ENCODE measurements at places on chromosomes 5 and 9.

- DNase-seq, result no peak
Measured at GRCh38 chr5:150141544-150142184, 14.0 kb downstream of the PDGFRB start.

GRCh38 chr5:78648359-78649210, at the start of gene LHFPL2:
Gene LHFPL2, minus strand, starts transcription at chr5:78648772. Its CDS starts 138,559 bp downstream, at chr5:78510213.
- peak; percentile 47 for DNase-seq

GRCh38 chr5:124872086-124872485, 125.6 kb upstream of the ZNF608 start:
- DNase-seq, result no peak

- DNase-seq, result no peak
Measured at GRCh38 chr5:39016587-39017275, 57.5 kb downstream of the RICTOR start.

- DNase-seq, result no peak
Measured at GRCh38 chr9:16515207-16515606, 355.3 kb downstream of the BNC2 start.

Data from NCI-H524 (cell line).